ENCODE measurements at places on chromosomes 2 and 18.
A peak's percentile ranks its signal among the peaks of the same experiment; 100 is the strongest.

DNA sequence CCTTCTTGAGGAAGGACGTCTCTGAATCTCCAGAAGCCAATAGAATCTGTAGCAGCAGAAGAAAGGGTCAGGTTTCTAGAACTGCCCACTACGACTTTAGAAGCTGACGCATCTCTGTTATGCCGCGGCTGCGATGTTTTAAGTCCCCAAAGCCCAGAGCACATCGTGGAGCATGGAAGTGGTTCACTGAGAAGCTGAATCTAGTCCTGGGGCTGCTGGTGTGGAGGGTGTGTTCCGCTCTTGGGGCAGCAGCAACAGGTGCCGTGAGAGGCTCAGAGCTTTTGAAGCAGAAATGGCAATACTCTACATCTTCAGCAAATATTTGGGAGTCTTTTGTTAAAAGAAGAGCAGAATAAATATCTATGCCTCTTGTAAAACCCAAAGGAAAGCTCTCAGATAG is 48.9 kb upstream of the RMDN2 start:
- DNase-seq, result no peak

GRCh38 chr18:8771930-8772329 is 66.6 kb downstream of the MTCL1 start:
- DNase-seq, result no peak

DNA sequence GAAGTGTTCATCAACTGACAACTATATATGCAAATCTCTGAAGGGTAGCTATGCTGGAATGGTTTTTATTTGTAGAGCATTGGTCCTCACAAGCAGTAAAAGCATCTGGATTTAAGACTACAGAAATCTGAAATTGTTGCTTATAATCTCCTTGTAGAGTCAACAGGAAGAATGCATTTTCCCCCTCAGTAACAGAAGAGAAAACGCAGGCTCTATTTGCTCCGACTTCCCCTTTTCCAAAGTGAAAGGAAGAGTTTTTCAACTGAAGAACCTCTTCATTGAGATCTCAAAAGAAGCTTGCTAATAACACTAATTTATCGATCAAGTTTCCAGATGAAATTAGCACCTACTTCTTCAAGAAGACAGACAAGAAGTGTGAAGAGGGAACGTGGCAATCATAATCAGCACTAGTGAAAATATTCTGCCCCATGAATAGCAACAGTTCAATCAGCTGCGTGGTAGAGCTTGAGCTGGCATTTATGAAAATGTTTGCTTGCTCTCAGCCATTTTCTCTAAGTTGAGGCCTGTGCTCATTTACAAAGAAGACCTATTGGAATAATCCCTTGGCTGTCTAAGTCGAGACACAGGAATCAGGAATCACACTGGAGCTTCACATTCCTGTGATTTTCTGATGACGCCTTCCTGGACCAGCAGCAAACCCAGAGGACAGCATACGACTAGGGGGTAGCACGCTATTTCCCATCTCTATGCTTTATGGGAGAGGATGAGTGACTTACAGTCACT is 43.7 kb downstream of the TGIF1 start:
- DNase-seq, result no peak

GRCh38 chr2:241885291-241885945 is 15.9 kb downstream of the RTP5 start:
- peak; percentile 83 for DNase-seq

DNA sequence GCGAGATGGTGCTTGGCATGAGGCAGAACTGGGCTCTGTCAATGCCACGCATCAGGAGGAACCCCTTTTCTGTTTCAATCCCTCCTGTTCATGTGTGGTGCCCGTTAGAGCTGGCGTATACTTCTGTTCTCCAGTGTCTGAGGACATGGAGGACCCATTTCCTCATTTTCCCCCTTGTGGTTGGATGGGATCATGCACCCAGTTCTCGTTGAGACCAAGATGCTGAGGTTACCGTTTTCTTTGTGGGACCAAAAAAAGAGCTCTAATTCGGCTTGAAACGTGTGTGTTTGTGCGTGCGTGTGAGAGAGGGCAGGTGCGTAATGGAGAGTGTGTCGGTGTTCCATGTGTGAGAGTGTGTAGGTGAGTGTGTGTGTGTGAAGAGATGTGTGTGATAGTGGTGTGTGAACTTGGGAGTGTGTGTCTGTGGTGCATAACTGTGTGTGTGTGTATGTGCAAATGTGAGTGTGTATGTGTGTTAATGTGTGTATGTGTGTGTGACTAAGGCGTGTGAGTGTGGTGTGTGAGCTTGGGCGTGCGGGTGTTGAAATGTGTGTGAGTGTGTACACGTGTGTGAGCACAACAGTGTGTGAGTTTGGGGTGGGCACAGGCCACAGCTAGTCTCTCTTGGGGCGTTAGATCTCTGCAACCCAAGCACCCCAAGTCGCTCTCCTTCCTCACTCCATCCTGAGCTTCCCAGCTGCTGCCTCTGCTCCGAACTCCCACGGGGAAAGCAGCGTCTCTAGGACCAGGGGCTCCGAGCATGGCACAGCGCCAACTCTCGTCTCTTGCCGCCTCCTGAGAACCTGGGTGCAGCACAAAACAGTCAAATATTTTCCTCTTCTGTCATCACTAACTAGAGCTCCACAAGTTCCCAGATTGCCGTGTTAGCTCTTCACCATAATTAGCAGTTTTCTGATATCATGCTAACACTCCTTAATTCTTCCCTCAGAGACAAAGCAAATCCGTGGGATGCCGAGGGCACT is 75.8 kb downstream of the LONRF2 start:
- DNase-seq, result no peak

DNA sequence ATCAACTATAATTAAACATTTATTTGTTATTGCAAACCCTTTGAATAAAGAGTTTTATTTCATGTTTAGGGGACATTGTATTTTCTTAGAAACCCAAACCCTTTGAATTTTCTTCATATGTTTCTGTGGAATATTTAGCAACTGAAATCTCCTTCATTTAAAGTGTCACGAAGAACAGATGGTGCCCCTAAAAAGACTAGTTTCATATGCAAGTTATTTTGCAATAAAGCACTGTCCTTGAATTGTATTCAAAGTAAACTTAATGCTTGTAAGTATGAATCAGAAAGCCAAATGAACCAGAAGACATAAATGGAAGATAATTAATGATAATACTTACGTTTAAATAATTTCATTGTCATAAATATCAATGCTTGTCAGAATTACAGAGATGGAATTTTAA is 151.9 kb upstream of the CWC22 start:
- DNase-seq, result no peak

DNA sequence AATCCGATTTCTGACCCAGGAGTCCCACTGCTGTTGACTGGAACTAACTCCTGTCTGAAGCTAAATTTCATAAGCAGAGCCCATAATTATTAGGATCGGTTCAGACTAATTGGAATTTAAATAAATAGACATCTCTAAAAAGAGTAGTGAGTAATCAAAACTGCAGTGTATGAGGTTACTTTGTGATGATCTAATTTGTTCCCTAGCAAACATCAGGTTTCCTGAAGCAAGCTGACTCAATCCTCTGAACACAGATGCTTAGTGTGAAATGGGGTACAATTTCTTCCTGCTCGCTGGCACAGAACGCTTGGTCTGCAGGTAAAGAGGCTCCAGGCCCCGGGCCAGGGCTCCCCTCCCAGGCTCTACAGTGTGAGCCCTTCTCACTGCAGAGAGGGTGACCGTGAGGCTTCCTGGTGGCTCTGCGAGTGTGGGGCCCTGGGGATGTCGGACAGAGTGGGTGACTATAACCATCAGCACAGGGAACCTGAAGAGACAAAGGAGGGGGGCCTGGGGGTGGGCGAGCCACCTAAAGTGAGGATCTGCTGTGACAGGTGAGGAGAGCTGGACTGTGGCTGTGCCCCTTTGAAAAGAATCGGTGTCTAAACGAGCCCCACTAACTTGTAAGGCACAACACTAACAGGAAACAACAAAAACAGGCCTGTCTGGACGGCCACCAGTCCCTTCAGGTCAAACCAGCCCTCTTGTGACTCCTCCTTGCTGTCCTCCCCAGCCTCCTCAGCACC is 20.2 kb downstream of the CHST10 start:
- no peak for DNase-seq

GRCh38 chr18:75076286-75076685 is 132.7 kb downstream of the PTGR3 start:
- DNase-seq, result no peak

DNA sequence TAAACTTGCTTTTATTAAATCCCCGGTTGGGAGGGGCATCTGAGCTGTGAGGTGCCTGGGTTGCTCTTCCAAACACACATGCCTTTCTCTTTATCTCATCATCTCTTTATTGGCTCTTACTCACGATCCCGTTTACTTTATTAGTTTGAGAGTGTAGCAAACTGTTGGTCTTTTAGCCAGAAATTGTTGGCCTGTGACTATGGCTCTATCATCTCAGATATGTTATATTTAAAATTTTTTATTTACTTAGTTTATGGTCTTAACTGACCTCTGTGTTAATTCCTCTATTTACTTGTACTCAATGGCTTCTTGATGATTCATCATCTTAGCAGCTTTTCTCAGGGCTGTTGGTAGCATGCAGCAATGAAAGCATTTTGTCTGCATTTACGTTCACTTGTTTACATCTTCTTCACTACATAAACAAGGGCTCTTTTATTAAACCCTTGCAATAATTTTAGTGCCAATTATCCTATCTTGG is 408.4 kb downstream of the HRH4 start:
- DNase-seq, result no peak

- no peak for DNase-seq
These were observed 56.5 kb upstream of the CDKL4 start for GRCh38 chr2:39300044-39300978.

Measured in D721Med (cell line).